NK-92 treated with Interleukin-12 subunit alpha and Interleukin-12 subunit beta, amount 100 ng/mL, for 24 hours (cell line): ENCODE measurements at places on chromosomes 6 and 20.
A peak's percentile ranks its signal among the peaks of the same experiment; 100 is the strongest.

- no peak for DNase-seq
Observed at GRCh38 chr6:20811109-20811761, 277.0 kb downstream of the CDKAL1 start.

GRCh38 chr20:64065062-64065973 lies 2.3 kb downstream of the TCEA2 start:
- DNase-seq, result no peak

GRCh38 chr20:51481341-51481914 lies 61.1 kb downstream of the NFATC2 start:
- no peak for DNase-seq

DNA sequence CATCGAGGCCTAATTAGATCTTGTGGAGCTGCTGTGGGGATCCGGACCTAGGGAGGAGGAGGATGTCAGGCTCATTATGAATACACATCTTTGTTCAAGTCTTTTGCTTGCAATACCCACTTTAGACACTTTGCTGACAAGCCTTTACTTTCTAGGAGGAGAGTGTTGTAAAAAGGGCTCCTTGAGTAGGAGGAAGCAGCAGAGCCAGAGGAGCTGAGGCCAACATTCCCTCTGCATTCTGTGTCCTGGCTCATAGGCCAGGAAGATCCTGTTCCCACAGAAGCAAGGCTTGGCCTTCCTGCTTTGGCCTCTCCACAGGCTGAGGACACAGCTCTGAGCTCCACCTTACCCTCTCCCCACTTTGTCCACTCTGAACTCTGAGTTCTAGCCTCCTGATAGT lies 67.1 kb downstream of the TPD52L1 start:
- no peak for DNase-seq

GRCh38 chr6:56250266-56250665 lies 2.9 kb upstream of the COL21A1 start:
- no peak for DNase-seq

- DNase-seq, result no peak
Observed at GRCh38 chr6:311679-312220, 19.5 kb downstream of the DUSP22 start.

DNA sequence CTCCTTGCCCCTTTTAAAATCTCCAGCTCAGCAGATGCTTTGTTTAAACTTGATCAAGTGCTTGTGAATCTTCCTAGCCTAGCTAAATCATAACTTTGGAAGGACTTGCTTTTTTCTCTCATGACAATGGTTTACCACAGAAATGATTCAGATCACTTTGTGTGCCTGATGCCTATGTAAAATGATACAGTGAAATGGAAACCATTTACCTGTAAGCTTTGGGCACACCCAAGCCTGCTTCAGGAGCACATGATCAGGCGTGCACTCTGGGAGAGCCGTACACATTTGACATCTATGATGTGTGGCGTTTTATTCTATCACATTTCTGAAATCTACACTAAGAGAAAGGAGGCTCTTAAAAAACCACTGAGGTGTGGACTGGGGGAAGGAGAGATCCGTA lies 41.1 kb downstream of the PTPN1 start:
- no peak for DNase-seq

DNA sequence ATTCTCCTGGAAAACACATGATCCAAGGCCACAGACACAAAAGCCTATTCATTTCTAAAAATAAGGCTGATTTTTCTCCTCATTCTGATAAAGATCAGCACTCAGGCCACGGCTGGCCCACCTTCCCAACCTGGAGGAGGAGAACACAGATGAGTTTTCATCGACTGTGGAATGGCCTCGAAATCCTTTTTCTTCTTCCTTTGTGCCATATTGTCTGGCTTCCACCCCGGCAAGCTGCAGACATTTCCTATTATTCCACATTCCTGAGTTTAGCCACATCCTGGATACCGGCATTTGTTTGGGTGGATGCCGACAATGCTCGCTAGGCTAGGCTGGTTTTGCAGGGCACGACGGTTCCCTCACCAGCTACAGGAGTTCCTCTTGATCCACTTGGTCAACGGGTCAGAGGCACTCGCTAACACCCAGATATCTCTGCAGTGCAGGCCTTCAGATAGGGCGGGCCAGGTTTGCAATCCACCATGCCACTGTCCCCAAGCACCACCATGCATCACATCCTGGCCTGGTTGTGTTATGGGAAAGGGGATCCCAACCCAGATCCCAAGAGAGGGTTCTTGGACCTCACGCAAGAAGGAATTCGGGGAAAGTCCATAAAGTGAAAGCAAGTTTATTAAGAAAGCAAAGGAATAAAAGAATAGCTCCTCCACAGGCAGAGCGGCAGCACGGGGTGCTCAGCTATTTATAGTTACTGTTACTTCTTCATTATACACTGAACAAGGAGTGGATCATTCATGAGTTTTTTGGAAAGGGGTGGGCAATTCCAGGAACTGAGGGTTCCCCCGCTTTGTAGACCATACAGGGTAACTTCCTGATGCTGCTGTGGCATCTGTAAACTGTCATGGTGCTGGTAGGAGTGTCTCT lies 4.2 kb upstream of the CTSZ start:
- DNase-seq, result no peak

DNA sequence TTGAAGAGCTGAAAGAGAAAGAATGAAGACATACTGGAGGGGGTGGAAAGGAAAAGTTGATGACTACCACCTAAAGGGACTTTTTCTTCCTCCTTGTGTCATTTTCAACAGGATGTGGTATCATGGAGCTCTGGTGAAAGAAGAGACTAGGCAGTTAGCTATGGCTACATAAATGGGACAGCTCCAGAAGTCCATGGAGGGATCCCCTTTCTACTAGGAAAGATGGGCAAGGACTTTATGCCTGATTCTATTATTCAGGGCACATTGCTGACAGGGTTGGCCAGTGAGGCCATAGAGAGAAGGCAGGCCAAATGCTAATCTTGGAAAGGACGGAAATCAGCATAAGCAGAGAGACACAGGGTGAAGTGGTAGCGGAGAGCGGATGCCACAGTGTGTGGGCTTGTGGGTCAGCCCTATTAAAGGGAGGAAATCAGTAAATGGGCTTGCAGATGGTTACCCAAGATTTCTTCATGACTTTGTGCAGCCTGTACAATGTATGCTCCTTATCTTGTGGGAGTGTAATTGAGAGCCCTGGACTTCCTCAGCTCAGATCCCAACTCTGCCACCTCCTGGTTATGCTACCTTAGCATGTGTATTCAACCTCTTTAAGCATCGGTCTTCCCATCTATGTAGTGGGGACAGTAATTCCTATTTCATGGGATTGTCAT lies 77.4 kb upstream of the TMEM170B start:
- DNase-seq, result no peak

- DNase-seq, result peak; percentile 38
Observed at GRCh38 chr20:39081255-39081654, 119.1 kb downstream of the DHX35 start.

- DNase-seq, result no peak
Observed at GRCh38 chr6:126034656-126035055, 48.3 kb downstream of the TRMT11 start.

DNA sequence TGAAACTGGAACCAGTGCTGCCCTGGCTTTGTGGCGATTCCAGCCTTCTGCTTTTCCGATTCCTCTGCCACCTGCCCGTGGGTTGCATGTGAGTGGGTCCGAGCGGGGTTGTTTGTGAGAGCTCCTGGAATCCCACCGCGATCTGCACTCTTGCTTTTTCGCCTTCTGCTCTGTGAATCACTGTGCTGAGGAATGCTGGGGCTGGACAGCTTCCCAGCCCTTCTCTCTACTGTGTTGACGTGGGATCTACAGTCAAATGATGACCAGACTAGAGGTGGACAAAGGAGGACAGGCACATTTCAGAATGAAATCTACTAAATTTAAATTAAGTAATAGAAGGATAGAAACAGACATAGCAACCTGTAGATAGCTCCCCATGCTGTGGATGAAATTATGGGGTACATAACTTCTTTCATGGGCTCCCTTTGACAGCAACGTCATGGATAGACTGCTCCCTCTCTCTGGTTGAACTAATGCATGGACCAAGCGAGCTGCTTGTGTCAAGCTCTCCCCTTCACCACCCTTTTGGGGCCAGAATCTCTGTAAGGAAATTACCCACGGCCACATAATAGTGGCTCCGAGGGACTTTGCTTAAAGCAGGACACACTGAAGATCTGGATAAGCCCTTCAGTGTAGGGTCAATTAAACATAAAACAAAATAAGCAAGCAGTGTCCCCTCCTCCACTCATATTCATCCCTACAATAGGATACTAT lies 2.0 kb downstream of the FNDC1 start:
- DNase-seq, result no peak

- no peak for DNase-seq
Observed at GRCh38 chr6:154537511-154538325, 27.2 kb upstream of the CNKSR3 start.

DNA sequence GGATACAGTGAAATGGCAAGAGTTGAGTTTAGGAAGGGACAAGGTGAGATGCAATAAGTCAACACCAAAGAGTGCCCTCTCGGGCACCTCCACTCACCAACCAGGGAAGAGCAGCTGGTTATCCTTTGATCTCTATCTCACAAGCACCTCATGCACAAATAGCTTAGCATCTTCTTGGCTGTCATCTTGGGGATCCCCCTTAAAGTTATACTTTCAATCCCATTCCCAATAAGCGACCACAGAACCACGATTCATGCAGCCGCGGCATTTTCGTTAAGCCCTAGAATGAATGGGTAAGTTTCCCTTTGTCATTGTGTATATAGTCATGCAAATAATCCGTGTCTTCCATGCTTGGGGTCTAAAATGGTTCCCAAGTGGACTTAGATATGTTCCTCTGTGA lies 73.5 kb downstream of the ADTRP start:
- no peak for DNase-seq

- DNase-seq, result no peak
Observed at GRCh38 chr6:31779908-31780307, 2.8 kb upstream of the VWA7 start.

DNA sequence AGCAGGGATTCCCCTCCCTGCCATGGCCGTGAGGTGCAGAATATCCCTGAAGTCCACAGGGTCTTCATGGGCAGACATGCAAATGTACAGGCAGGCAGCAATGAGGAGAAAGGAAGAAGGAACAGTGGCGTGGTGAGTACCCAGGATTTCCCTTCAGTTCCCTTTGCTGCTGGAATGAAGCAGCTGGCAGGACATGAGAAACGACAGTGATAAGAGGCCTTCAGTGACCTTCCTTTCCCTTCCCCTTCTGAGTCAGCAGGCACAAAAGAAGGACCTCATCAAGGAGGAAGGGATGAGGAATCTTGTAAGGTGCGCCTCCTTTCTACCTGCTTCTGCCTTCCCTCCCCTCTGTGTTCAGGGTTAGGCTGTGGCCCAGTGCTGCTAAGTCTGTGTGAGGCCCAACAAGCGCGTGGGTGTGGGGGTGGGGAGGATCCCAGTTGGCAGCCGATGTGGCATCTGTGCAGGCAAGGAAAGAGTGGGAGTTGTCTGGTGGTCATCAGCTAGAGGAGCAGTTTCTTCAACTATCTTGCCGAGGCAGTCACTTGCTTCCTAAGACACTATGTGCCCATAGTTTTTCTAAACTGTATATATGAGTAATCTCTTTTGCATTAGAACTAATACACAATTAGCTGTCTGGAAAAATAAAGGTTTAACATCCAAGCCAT lies 29.5 kb upstream of the FBXO9 start:
- no peak for DNase-seq

DNA sequence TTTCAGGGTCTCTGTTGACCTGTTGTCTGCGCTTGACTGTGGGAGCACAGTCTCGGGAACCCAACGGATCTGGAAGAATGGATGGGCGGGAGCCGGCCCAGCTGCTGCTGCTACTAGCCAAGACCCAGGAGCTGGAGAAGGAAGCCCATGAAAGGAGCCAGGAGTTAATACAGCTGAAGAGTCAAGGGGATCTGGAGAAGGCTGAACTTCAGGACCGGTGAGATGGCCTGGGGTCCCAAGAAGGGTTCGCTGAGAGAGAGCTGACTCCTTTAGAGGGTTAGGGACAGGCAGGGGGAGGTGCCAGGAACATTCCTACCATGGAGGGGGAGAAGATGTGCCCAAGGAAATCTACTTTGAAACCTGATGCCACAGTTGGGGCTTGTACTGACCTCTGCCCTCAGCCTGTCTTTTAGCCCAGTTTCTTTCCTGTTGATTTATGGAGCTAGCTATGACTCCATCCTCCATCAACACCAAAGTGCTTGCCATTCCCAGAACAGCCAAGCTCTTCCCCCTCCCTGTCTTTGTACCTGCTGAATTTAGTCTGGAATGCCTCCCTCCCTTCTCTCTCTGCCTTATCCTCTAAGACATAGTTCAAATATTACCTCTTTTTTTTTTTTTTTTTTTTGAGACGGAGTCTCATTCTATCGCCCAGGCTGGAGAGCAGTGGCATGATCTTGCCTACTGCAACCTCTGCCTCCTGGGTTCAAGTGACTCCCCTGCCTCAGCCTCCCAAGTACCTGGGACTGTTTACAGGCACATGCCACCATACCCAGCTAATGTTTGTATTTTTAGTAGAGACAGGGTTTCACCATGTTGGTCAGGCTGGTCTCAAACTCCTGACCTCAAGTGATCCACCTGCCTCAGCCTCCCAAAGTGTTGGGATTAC lies 12.2 kb downstream of the CEP250 start:
- DNase-seq, result no peak

- no peak for DNase-seq
Observed at GRCh38 chr6:37373822-37374471, 20.2 kb downstream of the RNF8 start.

- no peak for DNase-seq
Observed at GRCh38 chr6:34457742-34458735, 7.8 kb upstream of the PACSIN1 start.

DNA sequence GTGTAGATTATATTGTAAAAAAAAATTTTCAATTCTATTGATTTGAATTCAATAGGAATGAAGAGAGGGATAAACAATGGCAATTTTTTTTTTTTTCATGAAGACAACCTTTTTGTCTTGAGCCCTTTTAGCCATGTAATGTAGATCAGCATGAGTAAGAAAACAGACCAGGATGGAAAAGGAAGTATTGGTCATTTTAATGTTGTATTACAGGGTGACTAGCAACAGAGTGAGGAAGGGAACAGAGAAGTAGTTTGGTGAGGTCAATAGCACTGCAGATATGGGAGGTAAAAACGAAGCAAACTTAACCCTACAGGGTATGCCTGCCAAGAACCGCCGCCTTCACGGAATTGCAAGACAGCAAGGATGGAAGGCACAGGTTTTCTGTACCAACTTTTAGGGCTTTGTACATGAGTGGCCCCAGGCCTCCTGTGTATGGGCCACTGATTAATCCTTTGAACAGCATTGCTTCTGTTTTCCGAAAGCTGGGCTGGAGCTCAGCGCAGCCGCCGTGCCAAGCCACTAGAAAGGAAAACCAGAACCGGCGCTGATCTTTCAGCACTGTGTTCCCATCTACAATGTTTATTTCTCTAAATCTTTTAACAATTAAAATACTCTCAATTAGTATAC lies 383.7 kb downstream of the CENPW start:
- no peak for DNase-seq

- no peak for DNase-seq
Observed at GRCh38 chr6:168563656-168564055, 122.7 kb downstream of the SMOC2 start.

DNA sequence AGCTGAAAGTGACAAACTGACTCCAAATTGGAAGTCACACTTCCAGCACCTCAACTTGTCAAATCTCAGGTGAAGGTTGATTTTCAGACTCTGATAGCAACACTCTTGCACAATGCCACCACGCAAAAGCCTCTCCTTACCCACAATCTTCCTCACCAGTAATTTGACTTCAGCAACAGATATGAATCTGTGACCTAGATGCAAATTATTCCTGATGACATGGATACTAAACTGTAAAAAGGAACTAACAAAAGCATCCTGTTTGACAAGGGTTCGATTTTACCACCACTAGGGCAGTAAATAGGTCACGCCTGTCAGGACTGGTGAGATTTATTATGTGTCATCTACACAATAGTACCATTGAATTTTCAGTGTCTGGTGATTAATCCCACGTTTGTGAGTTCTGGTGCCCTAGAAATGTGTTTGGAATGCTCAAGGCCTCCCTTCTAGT lies 134.4 kb upstream of the COL21A1 start:
- no peak for DNase-seq

- DNase-seq, result no peak
Observed at GRCh38 chr6:151057061-151057460, 182.7 kb upstream of the AKAP12 start.
